ENCODE measurements at places on chromosomes 13 and 19.

DNA sequence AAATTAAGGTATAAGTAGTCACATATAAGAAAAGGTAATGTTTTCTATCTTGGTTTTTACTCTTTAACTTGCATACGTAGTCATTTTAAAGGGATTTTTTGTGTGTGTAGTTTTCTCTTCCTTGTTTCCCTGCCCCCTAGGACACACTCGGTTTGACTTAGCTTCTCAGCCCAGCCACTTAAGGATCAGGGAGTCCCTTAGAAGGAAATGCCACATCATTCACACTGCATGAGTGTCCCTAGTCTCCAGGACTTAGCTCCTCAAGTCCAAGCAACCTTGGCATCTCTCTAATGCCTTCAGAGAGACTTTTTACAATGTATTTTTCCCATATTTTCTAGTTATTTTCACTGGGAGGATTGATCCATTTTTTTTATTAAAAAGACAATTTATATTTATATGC is 1407.7 kb downstream of the EFNB2 start:
- no peak for DNase-seq

DNA sequence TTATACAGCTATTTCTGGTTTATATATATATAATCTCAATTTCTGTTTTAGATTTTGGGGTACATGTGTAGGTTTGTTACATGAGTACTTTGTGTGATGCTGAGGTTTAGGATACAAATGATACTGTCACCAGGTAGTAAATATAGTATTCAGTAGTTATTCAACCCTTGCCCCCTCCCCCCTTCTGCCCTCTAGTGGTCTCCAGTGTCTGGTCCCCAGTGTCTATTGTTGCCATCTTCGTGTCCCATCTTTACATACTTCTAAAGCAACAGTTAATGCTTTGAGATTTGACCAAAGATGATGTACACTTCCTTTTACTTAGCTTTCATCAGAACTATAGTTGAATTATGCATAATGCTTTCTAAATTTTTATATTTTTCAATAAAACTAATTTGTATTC is 1623.4 kb upstream of the PRR20A start:
- DNase-seq = no peak

GRCh38 chr13:89490661-89491060 is 1819.5 kb downstream of the SLITRK5 start:
- no peak for DNase-seq

DNA sequence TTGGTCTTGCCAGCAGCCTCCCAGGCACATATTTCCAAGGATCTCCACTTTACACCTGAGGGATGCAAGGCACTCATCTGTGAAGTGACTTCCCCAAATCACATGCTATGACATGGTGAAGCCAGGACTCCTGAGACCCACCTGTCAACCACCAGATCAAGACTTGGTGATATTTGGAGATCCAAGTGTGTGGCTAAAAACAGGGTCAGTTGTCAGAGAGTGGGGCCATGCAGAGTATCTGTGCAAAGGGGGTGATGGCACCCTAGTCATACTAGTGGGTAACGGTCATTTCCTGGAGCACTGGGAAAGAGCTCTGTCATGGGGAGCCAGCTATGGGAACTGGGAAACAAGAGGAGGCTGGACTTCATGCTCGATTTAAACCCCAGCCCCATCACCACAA is 218.4 kb upstream of the IRS2 start:
- no peak for DNase-seq

- no peak for DNase-seq
Measured at GRCh38 chr13:36405151-36405550, 27.1 kb upstream of the CCNA1 start.

DNA sequence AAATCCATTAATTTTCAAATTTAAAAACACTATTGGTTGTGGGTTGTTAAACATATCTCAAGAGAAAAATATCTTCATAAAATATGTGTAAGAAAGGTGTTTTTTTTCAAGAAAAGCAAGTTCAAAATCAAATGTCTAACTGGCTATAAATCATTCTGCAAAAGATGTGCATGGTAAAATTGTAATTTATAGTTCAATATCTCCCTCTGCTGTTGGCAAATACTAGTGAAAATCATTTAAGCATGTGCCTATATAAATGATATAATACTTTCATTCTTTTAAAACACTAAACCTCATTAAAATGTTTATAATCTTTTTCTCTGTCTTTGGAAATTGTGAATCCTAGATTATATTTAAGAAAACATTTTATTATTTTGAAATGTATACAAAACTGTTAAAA is 17.2 kb upstream of the SLITRK6 start:
- DNase-seq = no peak

DNA sequence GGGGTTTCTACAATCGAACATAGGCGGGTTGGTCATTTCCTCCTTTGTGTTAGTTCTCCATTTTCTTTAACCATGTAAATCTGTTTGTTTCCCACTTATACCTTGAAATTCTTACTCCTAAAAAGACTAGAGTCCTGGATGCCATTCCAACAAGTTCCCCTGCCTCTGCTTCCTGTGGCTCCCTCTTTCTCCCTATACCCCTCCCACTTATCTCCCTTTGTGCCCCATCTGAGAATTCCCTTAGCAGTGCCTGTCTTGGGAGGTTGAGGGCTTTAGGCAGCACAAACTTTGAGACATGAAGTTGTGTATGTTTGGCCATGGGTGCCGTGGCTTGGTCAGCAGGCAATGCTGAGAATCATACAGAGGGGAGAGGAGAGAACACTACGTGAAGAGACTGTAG is 176.4 kb downstream of the RGCC start:
- DNase-seq = no peak

DNA sequence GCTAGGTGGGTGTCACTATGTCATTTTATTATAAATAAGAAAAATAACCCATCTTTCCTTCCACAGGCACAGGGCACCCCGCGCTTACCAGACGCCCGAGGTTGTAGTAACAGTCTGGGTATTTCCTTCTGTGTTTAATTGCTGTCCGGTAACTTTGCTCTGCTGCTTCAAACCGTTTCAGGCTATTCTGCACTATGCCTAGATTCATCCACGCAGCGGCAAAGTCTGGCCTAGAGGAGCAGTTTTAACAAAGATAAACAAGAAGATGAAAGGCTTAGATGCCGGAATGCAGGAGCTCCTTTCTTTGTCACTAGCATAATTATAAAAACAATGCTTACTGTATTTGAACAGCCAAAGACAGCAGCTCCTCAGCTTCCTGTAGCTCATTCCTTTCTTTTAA is 36.9 kb upstream of the GGACT start:
- no peak for DNase-seq

DNA sequence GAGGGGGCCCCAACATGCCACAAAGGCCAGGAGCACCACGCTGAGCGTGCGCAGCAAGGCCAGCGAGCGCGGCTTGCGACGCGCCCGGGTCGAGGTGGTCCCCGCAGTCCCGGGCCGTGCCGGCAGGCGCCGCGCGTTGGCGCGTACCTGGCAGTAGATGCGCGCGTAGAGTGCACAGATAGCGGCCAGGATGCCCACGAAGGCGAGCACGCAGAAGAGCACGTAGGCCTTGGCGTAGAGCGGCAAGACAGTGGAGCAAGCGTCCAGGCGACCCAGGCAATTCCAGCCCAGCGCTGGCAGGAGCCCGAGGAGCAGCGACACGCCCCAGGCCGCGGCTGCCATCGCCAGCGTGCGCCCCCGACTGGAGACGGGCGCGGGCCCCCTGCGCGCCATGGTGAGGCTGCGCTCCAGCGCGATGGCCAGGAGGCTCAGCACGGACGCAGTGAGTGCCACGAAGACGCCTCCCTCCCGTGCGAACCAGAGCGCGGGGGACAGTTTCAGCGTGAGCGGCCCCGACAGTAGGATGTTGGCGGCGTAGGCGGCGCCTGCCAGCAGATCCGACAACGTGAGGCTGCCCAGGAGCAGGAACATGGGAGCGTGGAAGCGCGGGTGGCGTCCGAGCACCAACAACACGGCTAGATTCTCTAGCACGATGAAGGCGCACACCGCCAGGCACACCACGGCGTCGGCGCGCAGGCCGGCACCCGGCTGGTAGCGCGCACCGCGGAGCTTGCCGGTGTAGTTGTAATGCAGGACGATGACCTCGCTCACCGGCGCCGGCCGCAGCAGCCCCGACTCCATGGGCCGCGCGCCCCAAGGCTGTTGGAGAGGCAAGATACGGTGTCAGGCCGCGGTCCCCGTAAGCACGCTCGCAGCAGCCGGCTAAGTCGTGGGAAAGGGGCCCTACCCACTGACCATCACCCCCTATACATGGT is 2.8 kb downstream of the S1PR5 start:
- peak; percentile 79 for DNase-seq

DNA sequence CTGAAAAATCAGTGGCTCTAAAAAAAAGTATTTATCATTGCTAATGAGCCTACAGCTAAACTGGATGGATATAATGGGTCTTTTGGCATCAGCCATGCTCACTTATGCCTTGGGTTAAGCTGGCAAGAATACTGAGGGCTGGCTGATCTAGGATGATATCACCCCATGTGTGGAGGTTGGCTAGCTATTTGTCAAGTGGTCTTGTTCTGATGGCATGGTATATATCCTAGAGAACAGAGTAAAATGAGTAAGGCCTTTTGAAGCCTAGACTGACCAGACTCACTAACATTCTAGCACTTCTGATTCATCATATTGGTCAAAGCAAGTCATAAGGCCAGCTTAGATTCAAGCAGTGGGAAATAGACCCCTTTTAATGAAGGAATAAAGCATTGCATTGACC is 383.0 kb downstream of the SLITRK1 start:
- no peak for DNase-seq
